ENCODE measurements at places on chromosomes 3 and 15. TPM values are rescaled to one million over a fixed set of nuclear protein-coding genes. Genes with fewer than 3 reads are reported as not detected.

The OR5K1 gene
- total RNA-seq: not detected

DNA sequence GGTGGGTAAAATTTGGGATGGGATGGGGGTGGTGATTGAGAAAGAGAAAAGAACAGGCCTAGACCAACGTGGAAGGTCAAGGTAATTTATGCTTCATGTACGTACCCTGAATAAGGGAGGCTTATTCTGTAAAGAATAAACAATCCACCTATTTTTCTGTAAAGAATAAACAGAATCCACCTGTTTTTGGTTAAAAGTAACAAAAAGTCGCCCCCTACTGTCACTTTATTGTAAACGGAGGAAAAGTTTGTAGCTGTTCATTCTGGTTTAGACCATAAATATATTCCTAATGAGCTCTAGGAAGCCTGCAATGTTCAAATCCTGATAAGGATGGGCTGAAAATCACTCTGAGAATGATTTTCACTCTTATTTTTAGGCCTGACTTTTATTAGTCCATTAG lies 23.5 kb upstream of the SQOR start:
- H3K27me3 ChIP-seq: no peaks in the 10 kb centered on the region
- DNase-seq: no peak
- H3K36me3 ChIP-seq: peaks cover under 1% of the 10 kb centered on the region
- no peak overlapping the region for H3K4me3 ChIP-seq
- H3K4me1 ChIP-seq: peaks cover 20% of the 10 kb centered on the region
- no peak overlapping the region for H3K27ac ChIP-seq

- no peak overlapping the region for H3K27ac ChIP-seq
- no peaks in the 10 kb centered on the region for H3K27me3 ChIP-seq
- H3K4me3 ChIP-seq: no peak overlapping the region
- no peaks in the 10 kb centered on the region for H3K36me3 ChIP-seq
Observed at GRCh38 chr3:69803681-69804270, 64.5 kb downstream of the MITF start.

DNA sequence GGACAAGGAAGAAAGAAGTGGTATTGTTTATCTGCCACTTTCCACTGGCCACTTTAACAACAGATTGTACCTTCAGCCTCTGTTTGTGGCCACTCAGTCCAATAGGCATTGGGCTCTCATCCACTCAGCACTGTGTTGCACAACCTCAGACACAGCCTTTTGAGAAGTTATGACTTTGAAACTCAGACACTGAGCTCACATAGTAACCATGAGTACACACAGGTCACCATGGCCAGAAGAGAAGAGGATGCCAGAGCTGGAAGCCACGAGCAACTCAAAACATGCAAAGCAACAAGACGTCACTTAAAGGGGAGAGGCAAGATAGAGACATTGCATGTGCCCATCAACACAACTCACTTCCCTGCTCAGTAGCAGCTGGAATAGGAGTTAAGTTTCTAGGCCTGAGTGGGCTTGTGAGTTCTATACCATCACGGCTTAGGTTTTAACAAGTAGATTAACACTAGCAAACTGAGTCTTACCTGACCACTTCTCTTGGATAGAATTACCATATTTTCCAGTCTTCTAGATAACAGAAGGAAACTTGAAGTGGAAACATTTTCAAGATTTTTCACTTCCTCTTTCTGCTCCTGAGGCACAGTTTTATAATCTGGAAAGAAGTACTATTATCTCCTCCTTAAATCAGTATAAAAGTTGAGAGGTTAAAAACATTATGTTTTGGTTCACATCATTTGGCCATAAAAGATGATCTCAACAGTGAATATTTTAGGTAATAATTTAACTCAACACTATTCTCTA lies 103.5 kb downstream of the IMPG2 start:
- H3K27ac ChIP-seq: no peak overlapping the region
- H3K27me3 ChIP-seq: no peaks in the 10 kb centered on the region
- peaks cover 17% of the 10 kb centered on the region for H3K4me1 ChIP-seq

DNA sequence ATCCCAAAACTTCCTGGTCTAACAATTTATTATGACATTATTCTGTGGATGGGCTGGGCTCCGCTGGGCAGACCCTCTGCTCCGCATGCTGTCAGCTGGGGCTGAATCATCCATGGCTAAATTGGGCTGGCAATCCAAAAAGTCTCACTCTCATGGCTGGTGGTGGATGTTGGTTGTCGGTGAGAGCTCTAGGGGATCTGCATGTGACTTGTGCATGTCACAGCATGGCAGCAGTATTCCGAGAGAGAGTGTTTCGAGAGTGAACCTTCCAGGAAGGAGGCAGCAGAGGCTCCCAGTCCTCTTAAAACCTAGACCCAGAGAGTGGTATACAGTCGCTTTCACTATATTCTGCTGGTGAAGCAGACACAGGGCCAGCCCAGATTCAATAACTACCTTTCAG lies 9.9 kb downstream of the RARB start:
- H3K27ac ChIP-seq: no peak overlapping the region
- peaks cover 9% of the 10 kb centered on the region for H3K27me3 ChIP-seq
- no peak overlapping the region for H3K4me3 ChIP-seq

The ATP13A4 gene
- 5.1 TPM for total RNA-seq

The GMNC gene
- total RNA-seq: not detected

The ATP6V1A gene
- 30.7 TPM for total RNA-seq

DNA sequence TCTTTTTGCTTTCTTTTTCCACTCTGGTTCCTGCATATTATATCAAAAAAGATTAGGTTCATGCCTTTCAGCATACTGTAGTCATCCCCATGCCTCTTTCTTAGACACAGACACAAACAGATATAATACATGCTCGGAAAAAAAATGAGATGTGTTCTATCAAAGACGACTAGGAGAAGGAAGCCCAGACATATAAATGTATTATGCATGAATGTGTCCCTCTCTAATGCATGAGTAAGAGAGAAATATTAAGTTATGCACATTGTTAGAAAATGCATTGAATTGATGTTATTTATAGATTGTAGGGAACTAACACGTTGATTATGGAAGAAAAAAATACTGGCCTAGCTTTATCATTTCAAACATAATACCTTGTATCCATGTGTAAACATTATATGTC lies 252.4 kb upstream of the BCHE start:
- no peaks in the 10 kb centered on the region for H3K36me3 ChIP-seq
- no peaks in the 10 kb centered on the region for H3K27me3 ChIP-seq
- no peak for DNase-seq
- H3K4me3 ChIP-seq: no peak overlapping the region
- H3K27ac ChIP-seq: no peak overlapping the region
- H3K4me1 ChIP-seq: no peaks in the 10 kb centered on the region

The SLC24A5 gene
- total RNA-seq: not detected

DNA sequence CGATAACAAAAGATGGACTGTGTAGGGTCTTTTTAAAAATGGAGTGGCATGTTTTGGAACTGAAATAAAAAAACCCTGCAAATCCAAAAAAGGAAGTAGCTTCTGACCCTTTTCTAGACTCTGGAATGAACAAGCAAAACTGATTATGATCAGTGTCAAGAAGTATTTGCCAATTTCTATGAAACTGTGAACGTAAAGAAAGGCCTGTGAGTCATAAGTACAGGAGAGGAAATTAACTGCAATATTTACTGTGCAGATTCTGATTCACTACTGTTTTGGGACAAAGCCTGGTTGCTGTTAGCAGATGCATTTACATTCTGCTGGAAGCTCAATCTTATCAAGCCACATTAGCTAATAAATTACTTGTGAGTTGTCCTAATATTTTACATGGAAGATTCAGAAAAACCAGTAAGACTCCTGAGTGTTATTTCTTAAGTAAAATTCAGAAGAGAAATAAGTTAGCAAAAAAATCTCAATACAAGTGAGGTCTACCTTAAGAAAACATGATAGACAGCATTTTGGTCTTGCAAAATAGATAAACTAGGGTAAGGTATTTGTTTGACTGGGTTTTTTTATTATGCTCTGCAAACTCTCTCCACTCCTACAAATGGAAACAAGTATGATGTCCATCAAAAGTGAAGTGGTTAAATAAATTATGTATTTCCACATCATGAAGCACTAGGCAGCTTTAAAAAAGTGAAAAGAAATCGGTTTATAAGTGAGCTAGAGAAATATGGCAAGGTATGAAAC lies 90.2 kb upstream of the LMOD3 start:
- peaks cover 2% of the 10 kb centered on the region for H3K36me3 ChIP-seq
- DNase-seq: no peak
- H3K27me3 ChIP-seq: no peaks in the 10 kb centered on the region
- H3K27ac ChIP-seq: peak overlapping the region; percentile 94
- H3K4me3 ChIP-seq: peak overlapping the region; percentile 83

DNA sequence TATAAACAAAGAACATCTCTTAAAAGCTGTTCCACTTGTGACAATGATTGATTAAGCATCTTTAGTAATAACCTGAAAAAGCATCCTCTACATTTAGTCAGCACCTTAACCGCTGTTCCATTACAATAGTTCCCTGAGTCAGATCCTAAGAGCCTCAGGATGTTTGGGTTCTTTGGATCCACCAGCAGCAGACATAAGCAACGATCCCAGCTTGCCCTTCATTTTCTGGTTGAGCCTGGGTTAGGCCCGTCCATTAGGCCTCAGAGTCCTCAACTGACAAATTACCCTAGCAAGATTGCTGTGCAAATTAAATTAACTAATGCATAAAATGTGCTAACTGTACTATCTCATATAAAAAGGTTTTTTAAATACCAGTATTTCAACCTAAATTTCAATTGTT lies 42.3 kb upstream of the ROBO1 start:
- no peak for DNase-seq
- no peak overlapping the region for H3K27ac ChIP-seq
- H3K4me1 ChIP-seq: no peaks in the 10 kb centered on the region
- no peaks in the 10 kb centered on the region for H3K27me3 ChIP-seq

The ADGRG7 gene
- total RNA-seq: not detected

The ALDH1A3 gene
- 0.14 TPM for total RNA-seq

The GOLGA6A gene
- 0.53 TPM for total RNA-seq

DNA sequence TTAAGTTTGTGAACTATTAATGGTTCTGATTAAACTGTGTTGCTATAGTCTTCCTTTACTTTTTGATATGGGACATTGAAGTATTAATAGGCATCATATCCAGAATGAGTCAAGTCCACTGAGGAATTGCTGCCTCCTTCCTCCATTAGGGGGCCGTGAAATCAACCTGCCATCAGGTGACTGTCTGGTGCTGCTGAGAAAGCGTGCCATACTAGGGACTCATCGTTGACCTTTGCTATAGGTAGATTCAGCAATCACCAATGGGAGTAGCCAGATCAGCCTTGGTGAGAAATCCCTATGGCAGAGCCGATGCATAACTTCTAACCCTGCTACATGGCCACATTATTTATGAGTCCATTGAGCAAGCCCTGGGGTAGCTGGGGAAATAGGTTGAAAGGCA lies 30.1 kb upstream of the SLC28A2 start:
- H3K36me3 ChIP-seq: no peaks in the 10 kb centered on the region
- peaks cover 32% of the 10 kb centered on the region for H3K27me3 ChIP-seq
- H3K4me1 ChIP-seq: no peaks in the 10 kb centered on the region
- no peak overlapping the region for H3K4me3 ChIP-seq
- no peak for DNase-seq

The CD200 gene
- total RNA-seq: 27.4 TPM

GRCh38 chr3:106331636-106332035 lies 462.8 kb upstream of the CBLB start:
- no peak overlapping the region for H3K4me3 ChIP-seq
- DNase-seq: no peak
- H3K4me1 ChIP-seq: peaks cover 83% of the 10 kb centered on the region

DNA sequence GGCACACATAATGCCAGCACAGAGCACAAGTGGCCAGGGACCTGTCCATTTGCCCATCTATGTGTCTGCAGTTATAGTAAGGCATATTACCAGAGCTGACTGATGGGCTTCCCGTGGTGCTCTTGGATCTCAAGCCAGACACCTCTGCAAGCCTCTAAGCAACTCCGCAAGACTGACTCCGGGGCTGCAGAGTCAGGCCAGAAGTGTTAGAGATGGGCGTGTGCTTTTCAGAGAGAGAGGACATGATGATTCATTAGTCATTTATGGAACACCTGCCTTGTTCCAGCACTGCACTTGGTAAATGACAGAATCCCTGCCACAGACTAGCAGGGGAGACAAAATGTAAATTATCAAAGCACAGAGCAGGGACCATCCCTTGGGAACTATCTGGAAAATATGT lies 559.0 kb downstream of the PDCD6IP start:
- no peaks in the 10 kb centered on the region for H3K27me3 ChIP-seq
- H3K4me1 ChIP-seq: peaks cover 8% of the 10 kb centered on the region
- no peak overlapping the region for H3K4me3 ChIP-seq
- no peak for DNase-seq
- no peak overlapping the region for H3K27ac ChIP-seq

The LOXL1 gene
- 1.9 TPM for total RNA-seq

GRCh38 chr3:170692720-170693119 lies 106.8 kb upstream of the SLC7A14 start:
- H3K4me1 ChIP-seq: peaks cover 8% of the 10 kb centered on the region
- no peak overlapping the region for H3K27ac ChIP-seq
- no peak for DNase-seq
- H3K4me3 ChIP-seq: no peak overlapping the region

GRCh38 chr15:67174864-67175573 lies 79.4 kb downstream of the AAGAB start:
- peaks cover 73% of the 10 kb centered on the region for H3K4me1 ChIP-seq
- peak overlapping the region; percentile 62 for H3K27ac ChIP-seq
- H3K36me3 ChIP-seq: peaks cover 2% of the 10 kb centered on the region
- DNase-seq: peak; percentile 36

- DNase-seq: no peak
- no peaks in the 10 kb centered on the region for H3K4me1 ChIP-seq
- no peaks in the 10 kb centered on the region for H3K27me3 ChIP-seq
- no peaks in the 10 kb centered on the region for H3K36me3 ChIP-seq
Observed at GRCh38 chr3:63387568-63387967, 109.5 kb downstream of the SYNPR start.

GRCh38 chr3:133264920-133265319 lies 134.9 kb upstream of the BFSP2 start:
- no peaks in the 10 kb centered on the region for H3K4me1 ChIP-seq
- H3K4me3 ChIP-seq: no peak overlapping the region
- H3K27me3 ChIP-seq: peaks cover 20% of the 10 kb centered on the region
- DNase-seq: no peak
- H3K27ac ChIP-seq: no peak overlapping the region

- no peak overlapping the region for H3K27ac ChIP-seq
- H3K4me3 ChIP-seq: no peak overlapping the region
- no peaks in the 10 kb centered on the region for H3K36me3 ChIP-seq
- H3K4me1 ChIP-seq: no peaks in the 10 kb centered on the region
- peaks cover 27% of the 10 kb centered on the region for H3K27me3 ChIP-seq
- no peak for DNase-seq
Observed at GRCh38 chr3:45309876-45310275, 78.5 kb upstream of the LARS2 start.
